Activated T-cell treated with anti-CD3 and anti-CD28 coated beads, Interleukin-2, amount 50 U/mL, for 48 hours (primary cell): ENCODE measurements at places on chromosomes 12 and 14.
A peak's percentile ranks its signal among the peaks of the same experiment; 100 is the strongest.

DNA sequence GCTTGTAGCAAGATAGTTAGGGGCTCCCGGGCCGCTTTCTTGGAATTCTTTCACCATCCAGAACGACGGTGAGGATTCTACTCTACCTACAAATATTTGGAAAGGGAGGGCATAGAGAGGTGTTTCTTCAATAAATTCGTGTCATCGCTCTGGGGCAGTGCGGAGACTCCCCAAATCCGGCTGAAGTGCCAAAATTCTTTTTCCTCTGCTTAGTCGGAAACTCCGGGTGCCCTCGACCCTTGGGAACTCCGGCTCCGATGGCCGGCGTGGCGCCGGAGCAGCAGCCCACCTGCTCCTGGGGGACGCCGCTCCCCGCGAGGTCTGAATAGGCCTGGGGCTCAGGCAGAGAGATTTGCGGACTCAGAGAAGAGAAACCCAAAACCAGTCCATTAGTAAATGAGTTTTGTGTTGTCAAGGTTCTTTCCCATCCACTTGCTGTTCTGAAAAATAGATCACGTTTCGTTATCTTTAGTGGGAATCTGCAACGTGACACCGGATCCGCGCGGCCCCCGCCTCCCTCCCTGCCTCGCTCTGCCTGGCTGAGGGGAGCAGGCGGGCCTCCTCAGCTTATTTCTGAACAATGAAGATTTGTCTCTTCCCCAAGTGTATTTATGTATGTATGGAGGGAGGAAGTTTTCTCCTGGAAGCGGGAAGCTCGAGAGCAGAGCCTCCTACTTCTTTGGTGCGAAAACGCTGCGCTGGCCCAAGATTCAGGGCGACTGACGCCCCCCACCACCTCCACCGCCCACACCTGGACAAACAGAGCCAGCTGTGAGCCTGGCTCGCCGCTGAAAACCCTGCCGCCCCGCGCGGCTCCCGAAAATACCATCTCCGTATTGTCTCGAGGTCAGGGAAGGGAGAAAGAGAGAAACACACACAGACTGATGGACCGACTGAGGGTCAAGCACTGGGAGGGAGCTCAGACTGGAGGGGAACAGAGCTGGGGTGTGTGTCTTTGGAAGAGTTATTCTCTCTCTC is 3.7 kb upstream of the SIX1 start:
- no peak for DNase-seq

DNA sequence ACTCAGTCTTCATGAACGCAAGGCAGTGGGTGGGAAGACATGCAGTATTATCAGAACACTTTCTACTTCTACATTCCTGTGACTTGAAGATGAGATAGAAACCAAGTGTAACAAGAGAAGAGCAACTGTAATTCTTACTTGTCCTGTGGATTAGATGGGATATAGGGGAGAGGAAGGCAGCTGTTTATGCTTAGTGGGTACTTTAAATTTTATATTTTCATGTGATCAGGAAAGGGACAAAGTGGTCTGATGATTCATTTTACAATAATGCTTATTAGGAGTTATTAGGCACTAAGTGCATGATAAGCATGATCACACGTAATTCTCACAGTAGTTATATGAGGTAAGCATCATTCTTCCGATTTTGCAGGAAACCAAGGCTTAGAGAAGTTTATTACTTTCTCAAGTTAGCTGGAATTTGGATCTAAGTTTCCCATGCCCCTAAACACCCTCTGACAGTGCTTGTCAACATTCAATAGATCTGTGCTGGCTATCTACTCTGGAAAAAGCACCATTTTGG is 52.7 kb downstream of the PTGER2 start:
- DNase-seq, result no peak

- no peak for DNase-seq
These were observed 320.2 kb upstream of the SFSWAP start for GRCh38 chr12:131390412-131391334.

DNA sequence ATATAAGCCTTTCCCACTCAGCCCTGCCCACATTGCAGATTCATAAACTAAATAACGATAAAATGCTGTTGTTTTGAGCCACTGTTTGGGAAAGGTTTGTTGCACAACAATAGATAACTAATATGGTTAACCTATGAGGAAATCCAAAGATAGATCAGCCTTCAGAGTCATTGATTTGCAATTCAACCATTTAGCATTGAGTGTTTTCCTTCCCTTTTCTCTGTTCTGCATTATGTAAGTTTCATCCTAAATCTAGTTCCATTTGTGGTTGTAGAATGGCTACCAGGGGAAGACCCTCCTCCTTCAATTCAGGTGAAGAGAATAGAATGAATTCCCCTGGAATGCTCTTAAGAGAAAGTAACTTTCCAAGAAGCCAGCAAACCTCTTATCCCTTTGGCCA is 19.6 kb downstream of the TC2N start:
- no peak for DNase-seq

GRCh38 chr14:59753512-59753911 is 117.1 kb downstream of the RTN1 start:
- DNase-seq, result no peak

GRCh38 chr14:23910101-23910875 is 43.3 kb upstream of the DHRS4 start:
- DNase-seq, result peak; percentile 52

GRCh38 chr12:1559676-1560091 is 34.7 kb downstream of the FBXL14 start:
- no peak for DNase-seq

DNA sequence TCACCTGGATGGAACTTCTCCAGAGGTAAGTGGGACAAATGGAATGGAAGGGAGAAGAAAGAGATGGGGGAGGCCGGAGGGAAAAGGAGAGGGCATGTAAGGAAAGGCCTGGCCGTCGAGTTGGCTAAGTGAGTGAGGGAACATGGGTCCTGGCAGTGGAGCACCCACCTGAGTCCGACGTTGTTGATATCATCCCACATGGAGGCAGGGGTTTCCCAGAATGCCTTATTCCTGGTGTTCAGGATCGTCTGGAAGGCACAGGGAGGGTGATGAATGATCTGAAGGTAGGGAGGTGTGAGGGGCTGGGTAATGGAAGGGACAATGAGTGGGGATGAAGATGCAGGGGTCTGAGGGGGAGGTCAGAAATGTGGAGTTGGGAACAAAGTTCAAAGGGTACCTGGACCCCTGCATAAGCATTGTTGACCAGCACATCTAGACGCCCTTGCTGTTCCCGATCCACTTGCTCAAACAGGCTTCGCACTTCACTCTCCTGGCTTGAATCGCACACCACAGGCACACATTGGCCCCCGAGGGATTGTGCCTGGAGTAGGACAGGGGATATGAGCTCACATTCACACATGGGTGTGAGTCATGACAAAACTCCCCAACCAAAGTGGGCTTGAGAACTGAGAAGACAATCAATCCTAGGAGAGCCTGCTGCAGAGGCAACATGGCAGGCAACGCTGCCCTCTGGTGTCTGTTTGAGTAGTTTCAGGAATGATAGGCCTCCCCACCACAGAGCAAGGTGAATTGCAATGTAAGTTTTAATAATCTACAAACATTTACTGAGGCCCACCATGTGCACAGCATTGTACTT is 3.0 kb downstream of the DHRS1 start:
- peak; percentile 77 for DNase-seq

- DNase-seq, result peak; percentile 80
These were observed 154.3 kb upstream of the CCND2 start for GRCh38 chr12:4119157-4119761.

GRCh38 chr12:93347054-93347785 is 30.5 kb upstream of the NUDT4 start:
- no peak for DNase-seq

GRCh38 chr14:101400830-101401229 is 160.5 kb upstream of the DIO3 start:
- no peak for DNase-seq

DNA sequence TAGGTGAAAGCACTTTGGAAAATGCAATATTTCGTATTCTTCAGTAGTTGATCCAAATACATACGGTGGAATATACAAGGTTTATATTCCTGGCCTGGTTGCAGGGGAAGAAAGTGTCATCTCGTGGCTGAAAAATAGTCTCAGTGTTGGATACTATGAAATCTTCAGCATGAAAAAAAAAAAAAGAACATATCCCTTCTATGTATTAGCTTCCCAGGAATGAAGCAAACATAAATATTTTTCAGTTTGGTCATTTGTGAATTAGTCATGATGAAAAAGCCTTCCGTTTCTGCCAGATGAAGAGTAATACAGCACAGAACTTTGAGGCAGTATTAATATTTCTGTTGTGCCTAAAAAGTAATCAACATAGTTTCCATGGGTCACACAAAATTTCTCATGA is 36.7 kb downstream of the FLRT2 start:
- DNase-seq, result no peak
